ENCODE measurements at places on chromosomes 12 and 14.

GRCh38 chr14:60648249-60648933, 886 bp downstream of the SIX1 start:
- no peak for DNase-seq

DNA sequence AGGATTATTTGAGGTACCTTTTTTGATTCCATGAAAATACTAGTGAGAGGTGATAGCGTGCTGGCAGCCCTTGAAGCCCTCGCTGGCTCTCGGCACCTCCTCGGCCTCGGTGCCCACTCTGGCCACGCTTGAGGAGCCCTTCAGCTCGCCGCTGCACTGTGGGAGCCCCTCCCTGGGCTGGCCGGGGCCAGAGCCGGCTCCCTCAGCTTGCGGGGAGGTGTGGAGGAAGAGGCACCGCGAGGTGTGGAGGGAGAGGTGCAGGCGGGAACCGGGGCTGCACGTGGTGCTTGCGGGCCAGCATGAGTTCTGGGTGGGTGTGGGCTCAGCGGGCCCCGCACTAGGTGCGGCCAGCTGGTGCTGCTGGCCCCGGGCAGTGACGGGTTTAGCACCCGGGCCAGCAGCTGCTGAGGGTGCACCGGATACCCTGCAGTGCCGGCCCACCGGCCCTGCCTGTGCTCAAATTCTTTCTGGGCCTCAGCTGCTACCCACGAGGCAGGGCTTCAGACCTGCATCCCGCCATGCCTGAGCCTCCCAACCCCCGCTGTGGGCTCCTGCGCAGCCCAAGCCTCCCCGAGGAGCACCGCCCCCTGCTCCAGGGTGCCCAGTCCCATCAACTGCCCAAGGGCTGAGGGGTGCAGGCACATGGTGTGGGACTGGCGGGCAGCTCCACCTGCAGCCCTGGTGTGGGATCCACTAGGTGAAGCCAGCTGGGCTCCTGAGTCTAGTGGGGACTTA, 7.4 kb downstream of the MOK start:
- no peak for DNase-seq

DNA sequence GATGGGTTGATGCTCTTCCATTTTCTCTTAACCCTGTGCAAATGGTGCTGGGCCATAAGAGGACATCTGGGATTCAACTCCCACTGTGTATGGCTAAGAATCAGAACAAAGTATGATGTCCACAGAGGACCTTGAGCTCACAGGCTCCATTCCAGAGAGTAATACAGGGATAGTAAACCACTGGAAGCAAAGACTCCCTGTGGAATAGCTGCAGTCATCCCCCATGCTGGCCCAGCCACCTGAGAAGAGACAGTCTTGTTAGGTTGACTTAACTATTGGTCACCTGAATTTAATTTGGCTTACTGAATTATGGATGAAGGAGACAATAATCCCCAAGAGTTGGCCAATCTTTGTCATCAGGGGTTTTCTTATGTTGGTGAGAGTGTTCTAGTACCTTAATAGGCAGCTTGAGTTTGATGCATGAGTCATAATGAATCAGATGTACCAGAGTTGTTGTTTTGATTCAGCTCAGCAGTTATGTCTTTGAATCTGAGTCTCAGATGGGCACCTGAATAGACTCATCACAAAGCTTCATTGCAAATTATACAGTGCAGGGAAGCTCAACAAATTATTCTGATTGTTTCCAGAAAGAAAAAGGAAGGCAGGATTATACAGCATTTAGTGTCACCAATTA, 122.7 kb downstream of the SSPN start:
- DNase-seq = no peak

- DNase-seq = peak; percentile 2
Measured at GRCh38 chr12:19129486-19130223, at the start of gene PLEKHA5. Gene PLEKHA5 (plus strand): TSS chr12:19129733. CDS start chr12:19129800, 67 bp downstream.

DNA sequence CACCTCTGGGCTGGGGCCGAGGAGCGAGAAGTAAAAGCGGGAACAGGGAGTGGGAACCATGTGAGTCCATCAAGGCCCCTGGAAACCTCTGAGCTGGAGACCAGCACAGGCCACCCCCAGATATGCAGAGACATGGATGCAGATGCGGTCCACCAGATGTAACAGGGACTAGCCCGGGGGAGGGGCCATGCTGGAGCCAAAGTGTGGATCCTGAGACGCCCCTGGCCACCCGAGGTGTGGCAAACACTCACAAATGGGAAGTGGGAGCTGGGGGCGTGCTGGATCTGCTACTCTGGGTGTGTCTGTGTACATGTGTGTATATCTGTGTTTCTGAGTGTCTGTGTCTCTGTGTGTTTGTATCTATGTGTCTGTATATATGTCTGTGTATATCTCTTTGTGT, 12.8 kb downstream of the MYL2 start:
- DNase-seq = no peak

- DNase-seq = no peak
Measured at GRCh38 chr14:65972346-65972870, 513.8 kb upstream of the CCDC196 start.

- DNase-seq = no peak
Measured at GRCh38 chr12:8912914-8913313, 1.4 kb upstream of the PHC1 start.

DNA sequence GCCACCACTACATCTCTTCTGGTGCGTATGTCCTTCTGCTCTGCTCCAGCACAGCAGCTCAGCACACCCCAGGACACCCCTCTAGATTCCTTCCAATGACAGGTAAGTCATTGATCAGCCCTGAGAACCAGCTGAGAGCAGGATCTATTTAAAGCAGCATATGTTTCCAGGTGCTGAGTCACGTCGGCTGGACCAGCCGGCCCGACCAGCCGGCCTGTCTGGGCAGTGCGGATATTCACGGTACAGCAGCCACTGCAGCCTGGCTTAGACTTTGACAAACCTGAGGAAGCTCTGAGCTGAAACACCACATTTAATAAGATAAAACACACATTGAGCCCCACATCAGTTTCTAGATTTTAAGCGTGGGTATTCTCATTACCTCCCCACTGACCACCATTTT, 31.8 kb upstream of the RPH3A start:
- DNase-seq = no peak

DNA sequence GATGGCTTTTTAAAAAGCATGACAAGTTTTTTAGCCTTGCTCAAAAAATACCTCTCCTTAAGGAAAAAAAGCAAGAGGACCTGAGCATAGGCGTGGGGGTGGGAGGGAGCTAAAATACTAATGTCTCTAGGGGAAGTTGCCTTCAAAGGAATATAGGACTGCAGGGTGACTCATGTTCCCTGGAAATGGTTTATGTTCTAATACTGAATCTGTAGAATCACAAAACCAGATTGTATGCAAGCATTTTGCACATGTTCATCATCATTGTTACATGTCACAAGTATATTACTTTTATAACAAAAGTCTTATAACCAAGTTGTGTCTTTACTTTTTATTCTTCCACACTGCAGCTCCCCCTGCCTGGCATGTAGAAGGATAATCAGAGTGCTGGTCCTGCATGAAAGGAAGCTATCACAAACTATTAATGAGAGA, 36.6 kb downstream of the GPR135 start:
- no peak for DNase-seq

DNA sequence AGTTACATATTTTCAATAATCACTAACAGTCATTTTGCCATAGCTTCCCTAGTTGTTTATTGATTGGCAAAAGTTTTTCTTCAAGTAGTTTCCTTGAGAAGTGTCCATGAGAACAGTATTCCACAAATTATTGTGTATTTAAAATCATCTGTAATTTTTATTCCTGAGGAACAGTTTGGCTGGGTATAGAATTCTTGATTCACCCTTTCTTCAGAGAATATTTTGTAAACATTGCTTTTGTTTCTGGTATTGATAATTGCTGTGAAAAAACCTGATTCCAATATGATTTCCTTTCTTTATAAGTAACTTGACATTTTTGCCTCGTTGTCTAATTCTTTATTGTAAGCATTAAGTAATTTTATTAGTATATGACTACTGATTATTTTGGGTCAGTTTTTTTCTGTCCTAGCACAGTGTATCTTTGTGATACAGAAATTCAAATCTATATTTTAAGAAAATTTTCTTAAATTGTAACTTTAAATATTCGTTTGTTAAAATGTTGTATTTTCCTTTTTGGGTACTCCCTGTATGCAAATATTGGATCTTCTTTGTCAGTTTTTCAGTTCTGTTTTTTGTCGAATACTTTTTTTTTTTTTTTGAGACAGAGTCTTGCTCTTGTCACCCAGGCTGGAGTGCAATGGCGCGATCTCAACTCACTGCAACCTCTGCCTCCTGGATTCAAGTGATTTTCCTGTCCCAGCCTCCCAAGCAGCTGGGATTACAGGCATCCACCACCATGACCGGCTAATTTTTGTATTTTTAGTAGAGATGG, 162.0 kb upstream of the ATP2B1 start:
- no peak for DNase-seq

- no peak for DNase-seq
Measured at GRCh38 chr12:121718653-121719239, 6.2 kb downstream of the TMEM120B start.

DNA sequence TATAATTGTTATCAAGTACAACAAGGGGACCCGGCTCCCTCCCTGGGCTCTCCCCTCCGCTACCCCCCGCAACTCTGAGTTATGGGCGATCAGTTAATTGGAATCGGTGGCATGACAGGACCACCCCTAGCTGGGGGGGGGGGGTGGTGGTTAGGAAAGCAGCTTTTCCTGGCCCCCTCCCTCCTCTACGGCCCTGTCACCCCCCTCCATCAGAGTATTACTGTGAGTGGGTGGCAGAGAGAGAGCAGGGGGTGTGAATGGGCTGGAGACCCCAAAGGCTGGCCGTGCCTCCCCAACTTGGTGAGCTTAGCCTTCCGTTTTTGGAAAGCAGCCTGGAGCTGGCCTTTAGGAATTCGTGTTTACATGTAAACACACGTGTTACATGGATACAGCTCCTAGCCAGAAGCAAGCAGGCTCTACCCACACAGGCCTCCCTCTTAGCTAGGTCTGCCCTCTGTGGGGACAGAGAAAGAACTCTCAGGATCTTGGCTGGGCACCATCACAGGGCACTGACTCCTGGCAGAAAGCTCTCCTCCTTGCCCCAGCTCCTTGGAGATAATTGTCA, 1.1 kb upstream of the HOXC4 start:
- DNase-seq = no peak

- DNase-seq = no peak
Measured at GRCh38 chr12:78853231-78853630, 11.3 kb upstream of the SYT1 start.

DNA sequence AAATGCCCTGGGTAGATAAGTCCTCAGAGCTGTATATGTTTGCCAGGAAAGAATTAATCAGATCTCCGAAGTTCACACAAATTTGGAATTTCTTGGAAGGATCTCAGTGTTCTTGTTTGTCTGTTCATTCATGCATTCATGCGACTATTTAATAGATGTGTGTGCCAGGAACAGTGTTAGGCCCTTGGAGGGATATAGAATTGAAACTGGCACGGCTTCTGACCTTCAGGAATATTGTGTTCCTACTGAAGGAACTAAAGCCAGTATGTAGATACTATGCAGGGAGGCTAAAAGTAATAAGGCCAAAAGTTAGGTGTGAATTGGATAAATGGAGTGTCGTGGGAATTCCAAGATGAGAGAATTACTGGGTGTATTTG, 166.0 kb upstream of the NOS1 start:
- DNase-seq = no peak

DNA sequence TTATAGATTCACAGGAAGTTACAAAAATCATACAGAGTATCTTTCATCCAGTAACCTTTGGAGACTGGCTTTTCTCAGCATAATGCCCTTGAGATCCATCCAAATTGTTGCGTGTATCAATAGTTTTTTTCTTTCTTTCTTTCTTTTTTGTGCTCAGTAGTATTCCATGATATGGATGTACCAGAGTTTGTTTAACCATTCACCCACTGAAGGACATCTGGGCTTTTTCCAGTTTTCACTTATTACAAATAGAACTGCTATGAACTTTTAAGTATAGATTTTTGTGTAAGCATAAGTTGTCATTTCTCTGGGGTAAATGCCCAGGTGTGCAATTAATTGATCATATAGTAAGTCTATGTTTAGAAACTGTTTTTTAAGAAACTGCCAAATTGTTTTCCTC, 79.4 kb downstream of the FBXL14 start:
- no peak for DNase-seq

DNA sequence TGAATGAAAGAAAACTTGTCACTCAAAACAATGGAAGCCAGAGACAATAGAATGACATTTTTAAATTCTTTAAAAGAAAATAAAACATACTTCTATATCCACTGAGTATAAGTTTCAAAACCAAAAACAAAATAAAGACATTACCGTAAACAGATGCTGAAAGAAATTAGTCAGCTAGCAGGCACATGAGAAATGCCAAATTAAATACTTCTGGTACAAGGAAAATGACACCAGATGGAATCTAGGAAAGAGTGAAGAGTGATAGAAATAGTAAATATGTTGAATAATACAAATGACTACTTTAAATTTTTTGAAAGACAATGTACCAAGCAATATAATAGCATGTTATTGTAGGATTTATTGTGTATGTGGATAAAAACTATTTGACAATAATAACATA, 23.8 kb downstream of the PIK3C2G start:
- no peak for DNase-seq

DNA sequence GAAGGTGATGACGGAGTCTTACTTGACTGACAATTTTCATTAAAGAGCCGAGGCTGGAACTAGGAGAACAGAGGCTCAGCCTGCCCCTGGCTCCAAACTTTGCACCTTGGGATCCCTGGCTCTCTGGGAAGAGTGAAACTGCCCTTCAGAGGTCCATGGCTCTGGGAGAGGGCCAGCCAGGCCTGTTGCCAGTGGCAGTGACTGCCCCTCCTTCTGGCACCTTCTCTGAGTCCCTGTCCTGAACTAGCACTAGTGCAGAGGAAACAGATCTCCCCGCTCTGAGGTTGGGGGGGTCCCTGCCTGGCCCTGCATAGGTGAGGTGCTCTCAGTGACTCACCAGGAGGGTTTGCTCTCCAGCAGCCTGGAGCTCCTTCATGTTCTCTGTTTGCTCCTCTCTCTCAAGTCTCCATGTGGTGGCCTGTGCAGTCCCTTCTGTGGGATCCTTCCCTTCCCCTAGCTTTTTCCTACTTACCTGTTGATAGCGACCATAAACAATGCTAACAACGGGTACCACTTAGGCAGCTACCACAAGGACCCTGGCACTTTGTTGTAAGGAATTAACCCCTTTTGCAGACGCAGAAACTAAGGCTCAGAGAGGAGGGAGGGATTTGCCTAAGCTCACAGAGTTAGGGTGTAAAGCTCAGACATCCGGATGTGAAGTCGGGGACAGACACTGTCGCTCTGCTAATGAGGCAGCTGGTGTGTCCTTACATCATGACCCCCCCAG, 22.4 kb downstream of the FAM222A start:
- no peak for DNase-seq

- DNase-seq = no peak
Measured at GRCh38 chr14:67721875-67722274, 20.2 kb downstream of the RDH12 start.

All from stimulated activated CD4-positive, alpha-beta T cell treated with anti-CD3 and anti-CD28 coated beads, Interleukin-15, amount 100 ng/mL, for 1 hour (primary cell).